C1 segment of cervical spinal cord (tissue), 14 donors: ENCODE measurements at places on chromosomes 7 and 10.
A peak's percentile ranks its signal among the peaks of the same experiment; 100 is the strongest.

- DNase-seq, result no peak
Measured at GRCh38 chr7:6590645-6591110, 857 bp downstream of the INTS15 start.

- no peak for DNase-seq
Measured at GRCh38 chr7:151917791-151918509, 38.3 kb upstream of the GALNTL5 start.

- DNase-seq, result no peak
Measured at GRCh38 chr7:82106201-82106600, 336.4 kb upstream of the HGF start.

DNA sequence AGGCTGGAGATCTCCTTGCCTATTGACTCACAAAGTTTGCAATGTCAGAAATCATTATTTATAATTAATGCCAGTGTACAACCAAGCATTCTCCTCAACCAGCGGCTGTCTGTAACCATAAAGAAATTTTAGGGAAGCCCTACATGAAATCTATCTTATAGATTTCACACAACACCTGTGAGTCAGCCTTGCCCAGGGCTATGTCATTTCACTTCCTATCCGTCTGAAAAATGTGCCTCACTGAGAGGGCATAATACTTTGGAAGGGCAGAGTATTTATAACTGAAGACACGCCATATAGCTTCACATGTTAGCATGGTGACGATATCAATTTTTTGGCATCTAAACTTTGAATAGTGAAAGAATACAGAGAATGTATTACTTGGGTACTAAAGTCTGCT is 296.6 kb upstream of the ETV1 start:
- DNase-seq, result no peak

DNA sequence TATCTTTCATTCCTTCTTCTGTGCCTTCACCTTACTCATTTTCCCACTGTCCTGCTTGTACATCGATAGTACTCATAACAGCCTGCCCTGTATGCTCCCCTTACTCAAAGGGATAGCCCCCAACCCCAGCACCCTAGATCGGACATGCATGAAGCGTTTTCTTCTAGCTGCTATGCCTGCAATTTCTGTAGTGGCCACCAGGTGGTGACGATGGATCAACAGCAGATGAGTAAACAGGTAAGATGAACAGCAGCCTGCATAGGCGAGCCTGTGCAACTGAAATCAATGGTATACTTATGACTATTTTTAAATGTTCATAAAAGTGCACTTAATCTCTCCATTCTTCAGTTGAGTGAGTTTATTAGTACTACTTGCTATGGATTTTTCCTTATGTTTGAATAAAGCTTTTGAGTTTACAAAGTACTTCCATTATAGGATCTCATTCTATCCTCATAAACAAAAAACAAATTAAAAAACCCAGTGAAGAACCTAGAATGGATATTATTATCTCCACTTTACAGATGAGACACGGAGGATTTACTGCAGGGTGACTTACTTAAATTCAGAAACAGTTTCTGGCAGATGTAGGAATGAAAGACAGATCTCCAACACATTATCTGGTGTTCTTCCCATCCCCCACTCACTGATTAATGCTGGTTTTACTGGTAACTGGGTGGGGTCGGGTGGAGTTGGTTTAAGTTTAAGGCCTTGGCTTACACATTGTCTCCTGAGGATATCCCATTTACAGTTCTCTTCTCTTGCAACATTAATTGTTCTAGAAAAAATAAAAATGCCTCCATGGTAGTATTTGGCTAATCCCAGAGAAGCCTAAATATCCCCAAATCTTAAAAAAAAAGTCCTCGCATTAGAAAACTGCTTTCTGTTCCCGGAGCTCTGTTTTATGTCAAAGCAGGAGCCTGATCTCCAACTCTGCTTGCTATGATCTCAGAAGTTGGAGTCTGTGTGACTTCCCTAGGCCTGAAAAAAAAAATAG is 222.1 kb downstream of the GLI3 start:
- no peak for DNase-seq

DNA sequence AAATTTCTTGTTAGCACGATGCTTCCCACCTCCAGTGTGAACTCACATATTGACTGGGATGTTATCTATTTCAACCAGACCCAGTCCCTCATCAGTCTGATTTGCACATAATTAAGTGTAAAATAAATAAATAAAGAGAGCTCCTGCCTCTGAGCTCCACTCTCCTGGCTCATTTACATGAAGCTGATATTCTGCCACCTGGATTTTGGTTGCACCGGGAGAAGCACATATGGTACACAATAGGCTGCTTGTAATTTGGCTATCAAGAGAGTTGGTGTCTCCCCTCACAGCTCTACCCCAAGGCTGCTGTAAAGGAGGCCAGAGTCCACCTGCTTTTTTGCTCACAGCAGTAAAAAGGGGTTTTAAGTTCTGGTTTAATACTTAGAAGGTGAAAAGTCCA is 610.5 kb downstream of the KCNMA1 start:
- no peak for DNase-seq

- no peak for DNase-seq
Measured at GRCh38 chr10:4656576-4657194, 169.3 kb upstream of the AKR1E2 start.

DNA sequence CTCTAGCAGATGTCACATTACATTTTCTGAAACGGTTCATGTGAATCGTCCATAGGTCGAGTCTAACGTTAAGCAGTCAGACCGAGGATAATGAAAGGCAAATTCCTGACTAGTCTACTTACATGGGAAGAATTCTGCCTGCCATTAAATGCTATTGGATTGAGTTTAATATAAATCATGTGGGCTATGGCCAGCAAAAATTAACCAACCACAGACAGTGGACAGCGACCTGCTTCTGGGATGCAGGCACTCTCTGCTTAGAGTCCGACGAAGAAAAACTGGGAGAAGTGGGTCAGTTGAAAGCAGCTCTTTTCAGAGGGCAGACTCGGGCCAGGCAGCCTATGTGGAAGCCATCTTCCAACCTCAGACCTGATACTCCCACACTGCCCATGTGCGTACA is 16.6 kb downstream of the PIP4K2A start:
- no peak for DNase-seq

DNA sequence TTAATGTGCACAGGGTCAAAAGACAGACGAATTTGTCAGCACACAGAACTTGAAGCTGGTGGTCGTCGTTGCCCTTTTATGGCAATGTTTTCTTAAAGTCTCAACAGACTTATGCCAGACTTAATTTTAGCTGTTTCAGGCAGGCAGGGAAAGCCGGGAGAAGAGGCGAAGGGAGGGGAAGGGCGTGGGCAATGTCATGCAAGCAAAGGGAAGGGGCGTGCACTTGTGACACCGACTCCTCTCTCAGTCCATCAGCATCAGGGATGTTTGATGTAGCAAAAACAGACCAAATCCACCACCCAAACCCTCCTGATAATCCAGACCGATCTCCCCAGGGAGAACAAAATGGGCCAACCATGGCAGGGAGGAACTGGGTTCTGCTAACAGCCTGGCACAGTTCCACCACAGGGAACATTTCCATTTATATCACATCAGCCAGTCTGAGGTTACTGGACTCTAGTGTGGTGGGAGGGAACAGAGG is 118.1 kb upstream of the RHEB start:
- DNase-seq, result no peak

GRCh38 chr7:23514755-23515154 is 17.0 kb downstream of the TRA2A start:
- no peak for DNase-seq

DNA sequence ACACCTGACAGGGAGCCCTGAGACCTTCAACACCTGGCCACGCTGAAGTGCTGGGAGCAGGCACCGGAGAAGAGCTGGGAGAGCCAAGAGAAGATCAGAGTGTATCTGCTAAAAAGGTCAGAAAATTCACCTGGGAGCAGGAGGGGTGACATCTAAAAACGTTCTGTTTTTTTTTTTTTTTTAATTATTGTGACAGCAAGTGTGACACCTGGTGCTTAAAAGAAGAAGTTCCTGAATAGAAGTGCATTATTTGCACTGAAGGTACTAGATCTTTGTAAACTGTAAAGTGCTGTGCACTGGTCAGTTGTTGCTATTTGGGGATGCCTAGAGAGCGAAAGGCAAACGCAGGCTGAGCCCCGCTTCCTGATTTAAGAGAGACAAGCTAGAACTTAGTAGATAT is 422.0 kb downstream of the PLXNA4 start:
- DNase-seq, result no peak

- no peak for DNase-seq
Measured at GRCh38 chr7:35691827-35692307, 3.1 kb downstream of the HERPUD2 start.

- DNase-seq, result no peak
Measured at GRCh38 chr10:79942261-79943185, 6.4 kb downstream of the SFTPD start.

- DNase-seq, result no peak
Measured at GRCh38 chr10:12543589-12543988, 194.2 kb downstream of the CAMK1D start.

DNA sequence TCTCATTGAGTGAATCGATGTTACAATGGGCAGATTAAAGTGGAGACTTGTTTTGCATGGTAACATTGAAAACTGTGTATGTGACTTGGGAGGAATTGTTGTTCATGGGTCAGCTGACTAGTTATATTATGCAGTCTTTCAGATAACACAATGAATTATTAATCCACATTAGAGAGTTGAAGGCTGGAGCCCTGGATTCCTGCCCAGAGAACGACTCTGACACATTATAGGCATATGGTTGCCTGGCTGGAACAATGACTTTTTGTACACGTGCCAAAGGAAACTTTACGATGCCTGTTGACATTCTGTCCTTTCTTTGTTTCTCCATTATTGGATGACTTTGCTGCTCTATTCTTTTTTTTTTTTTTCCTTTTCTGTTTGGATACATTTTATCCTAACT is 52.3 kb upstream of the TMEM229A start:
- DNase-seq, result peak; percentile 57

- DNase-seq, result no peak
Measured at GRCh38 chr7:6203381-6203780, 69.0 kb downstream of the CYTH3 start.

GRCh38 chr7:148575640-148576411 is 14.7 kb upstream of the C7orf33 start:
- DNase-seq, result peak; percentile 22

- no peak for DNase-seq
Measured at GRCh38 chr10:57952741-57953140, 315.0 kb downstream of the IPMK start.

- no peak for DNase-seq
Measured at GRCh38 chr10:119395280-119396007, 147.1 kb downstream of the RGS10 start.

GRCh38 chr10:35995485-35995884 is 353.4 kb upstream of the FZD8 start:
- DNase-seq, result no peak

- DNase-seq, result no peak
Measured at GRCh38 chr10:1570416-1571051, 166.8 kb downstream of the ADARB2 start.

- DNase-seq, result no peak
Measured at GRCh38 chr10:35640474-35640873, 1.6 kb downstream of the FZD8 start.

DNA sequence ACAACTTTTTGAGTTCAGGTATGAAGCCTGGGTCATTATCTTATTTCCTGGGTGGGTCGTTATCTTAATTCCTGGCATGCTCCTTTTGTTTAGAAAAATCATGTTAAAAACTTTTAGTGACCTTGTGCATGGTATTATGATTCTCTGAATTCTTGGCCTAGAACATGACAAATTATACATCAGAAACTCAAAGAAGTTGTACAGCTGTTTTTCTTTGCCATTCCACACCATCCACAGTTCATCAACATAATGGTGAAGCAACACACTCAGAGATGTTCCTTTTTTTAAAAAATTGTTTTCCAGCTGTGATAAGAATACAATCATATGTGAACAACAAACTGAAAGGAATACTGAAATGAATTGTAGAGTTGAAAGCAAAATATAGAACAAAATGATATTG is 149.2 kb upstream of the SEMA3D start:
- DNase-seq, result no peak

DNA sequence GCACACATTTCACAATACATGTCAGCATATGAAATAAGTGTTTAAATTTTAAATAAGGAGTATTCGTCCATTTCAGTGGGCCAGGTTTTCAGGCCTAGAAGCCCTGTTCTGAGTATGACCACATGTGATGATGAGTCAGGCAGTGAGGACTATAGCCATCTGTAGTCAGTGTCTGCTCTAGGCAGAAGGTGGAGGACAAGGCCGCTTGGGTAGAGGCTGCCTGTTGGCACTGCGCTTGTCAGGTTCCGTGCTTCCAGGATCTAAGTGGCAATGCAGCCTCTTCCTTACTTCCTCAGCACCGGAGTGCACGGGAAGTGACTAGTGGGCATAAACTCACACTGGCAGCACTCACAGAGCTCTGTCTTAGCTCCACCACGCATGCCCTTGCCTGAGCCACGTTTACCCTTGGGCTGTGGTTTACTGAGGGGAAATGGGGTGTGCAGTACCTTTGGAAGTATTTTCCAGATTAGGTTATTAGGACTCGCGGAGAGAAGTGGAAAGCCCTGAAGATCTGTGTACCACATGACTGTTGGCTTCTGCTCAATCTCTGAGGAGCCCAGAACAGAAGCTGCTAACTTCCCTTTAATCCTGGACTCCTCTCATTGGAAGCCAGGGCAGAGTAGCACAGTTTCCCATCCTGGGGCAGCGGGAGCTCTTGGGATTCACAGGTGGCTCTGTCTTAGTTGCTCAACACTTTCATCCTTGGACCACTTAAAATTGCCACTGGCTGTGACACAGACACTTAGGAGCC is 87.5 kb upstream of the GJD4 start:
- no peak for DNase-seq

GRCh38 chr7:134845461-134845860 is 66.0 kb downstream of the CALD1 start:
- no peak for DNase-seq

DNA sequence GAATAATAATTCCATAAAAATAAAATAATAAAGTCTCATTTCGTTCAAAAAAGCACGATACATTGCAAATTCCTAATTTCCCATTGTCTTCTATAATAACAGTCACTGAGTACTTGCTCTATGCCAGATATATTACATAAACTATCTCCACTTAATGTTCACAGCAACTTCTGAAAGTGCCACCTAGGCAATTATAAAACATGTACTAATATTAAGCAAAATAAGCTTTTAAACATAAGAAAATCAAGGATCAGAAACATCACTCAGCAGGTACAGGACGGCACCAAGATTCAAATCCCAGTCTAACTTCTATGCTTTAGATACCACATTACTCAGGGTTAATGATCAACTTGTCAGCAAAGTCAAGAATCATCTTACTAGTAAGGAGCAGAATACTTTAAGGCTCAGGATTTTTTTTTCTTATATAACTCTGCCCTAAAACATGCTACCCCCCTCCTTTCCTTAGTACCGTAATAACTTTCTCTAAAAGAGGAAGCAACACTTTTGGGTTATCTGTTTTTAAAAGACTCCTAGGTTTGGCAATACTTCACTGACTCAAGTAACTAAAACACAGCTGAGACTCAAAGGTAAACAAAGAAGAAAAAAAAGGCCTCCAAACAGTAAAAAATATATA is 51.3 kb downstream of the USP6NL start:
- no peak for DNase-seq

DNA sequence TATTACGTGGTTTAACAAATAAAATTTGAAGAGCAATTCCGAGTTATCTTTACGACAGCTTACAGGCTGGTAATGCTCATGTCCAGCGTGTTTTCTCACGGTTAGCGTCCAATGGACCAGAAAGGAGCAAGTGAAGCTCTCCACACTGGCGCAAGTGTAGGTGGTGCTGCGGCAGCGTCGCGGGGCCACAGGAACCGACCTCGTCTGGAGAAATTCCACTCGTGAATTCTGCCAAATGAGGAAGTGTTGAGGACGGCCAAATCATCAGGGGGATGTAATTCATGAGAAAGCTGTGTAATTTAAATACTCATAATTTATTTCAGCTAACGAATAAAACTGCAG is 350 bp upstream of the ZNF37A start:
- DNase-seq, result no peak

- no peak for DNase-seq
Measured at GRCh38 chr7:150968734-150969372, 9.3 kb downstream of the KCNH2 start.
